Stimulated activated effector memory CD8-positive, alpha-beta T cell treated with anti-CD3 and anti-CD28 coated beads, Interleukin-12 subunit alpha, Interleukin-12 subunit beta, amount 100 ng/mL, for 72 hours (primary cell): ENCODE measurements at places on chromosomes 11 and 22.
A peak's percentile ranks its signal among the peaks of the same experiment; 100 is the strongest.

DNA sequence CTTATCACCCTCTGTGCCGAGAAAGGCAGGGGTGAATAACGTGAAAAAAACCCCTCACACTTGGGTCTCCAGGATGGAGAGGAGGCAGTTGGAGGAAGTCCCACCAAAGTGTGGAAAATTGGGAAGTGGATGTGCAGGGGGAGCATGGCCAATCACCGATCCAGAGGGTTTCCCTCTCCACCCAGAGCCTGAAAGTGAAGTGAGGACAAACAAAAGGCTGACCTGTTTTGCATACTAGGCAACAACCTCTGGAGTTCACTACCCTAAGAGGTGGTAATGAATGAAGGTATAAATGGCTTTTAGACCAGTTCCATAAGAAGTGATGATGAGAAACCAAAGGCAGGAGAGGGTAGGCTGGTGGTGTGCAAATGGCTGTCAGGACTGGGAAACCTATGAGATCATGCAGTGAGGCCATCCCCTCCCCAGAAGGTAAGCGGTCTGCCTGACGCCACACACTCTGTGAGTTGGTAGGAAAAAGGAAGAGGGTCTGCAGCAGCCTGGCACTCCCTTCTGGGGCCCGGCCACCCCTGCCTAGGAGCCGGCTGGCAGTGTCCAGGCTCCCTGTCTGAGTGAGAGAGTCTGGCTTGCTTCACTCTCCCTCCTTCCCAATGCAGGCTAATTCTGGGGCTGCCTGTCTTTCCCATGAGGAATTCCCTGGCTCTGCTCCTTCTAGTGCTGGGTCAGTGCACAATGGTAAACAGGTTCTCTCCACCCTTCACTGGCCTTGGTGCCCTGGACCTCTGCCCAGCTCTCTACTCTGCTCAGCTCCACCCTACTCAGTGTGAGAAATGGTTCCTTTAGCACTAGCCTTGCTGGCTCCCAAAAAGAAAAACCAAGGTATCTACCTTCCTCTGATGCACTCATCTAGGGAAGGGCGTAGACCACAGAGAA lies 15.6 kb downstream of the TBC1D10A start:
- DNase-seq, result no peak

GRCh38 chr11:1810761-1811160 lies 24.0 kb upstream of the SYT8 start:
- no peak for DNase-seq

DNA sequence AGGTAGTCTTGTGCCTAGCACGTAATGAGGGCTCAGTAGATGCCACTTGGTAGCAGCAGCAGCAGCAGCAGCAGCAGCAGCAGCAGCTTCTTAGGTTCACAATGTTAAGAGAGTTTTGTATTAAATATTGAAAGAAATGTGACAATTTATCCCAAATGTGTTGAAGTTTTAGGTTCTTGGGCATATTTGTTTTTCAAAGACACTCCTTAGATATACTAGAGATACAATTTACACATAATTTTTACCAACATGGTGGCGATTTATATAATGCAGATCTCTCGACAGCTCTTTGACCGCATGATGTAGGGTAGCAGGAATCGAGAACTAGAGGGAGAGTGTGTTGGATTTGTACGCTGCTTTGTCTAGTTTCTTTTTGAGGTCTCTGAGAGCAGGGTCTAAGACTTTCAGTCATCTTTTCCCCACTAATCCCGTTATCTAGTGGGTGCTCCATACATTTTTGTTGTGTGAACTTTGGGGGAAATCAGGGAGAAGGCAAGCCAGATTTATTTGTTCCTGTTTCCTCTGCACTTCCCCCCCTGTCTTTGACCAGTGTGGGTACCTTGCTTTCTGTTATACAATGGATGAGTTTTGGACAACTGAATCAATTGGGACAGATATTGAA lies 1.4 kb downstream of the FDX1 start:
- no peak for DNase-seq

GRCh38 chr11:60970890-60971289 lies 590 bp upstream of the CD6 start:
- no peak for DNase-seq

DNA sequence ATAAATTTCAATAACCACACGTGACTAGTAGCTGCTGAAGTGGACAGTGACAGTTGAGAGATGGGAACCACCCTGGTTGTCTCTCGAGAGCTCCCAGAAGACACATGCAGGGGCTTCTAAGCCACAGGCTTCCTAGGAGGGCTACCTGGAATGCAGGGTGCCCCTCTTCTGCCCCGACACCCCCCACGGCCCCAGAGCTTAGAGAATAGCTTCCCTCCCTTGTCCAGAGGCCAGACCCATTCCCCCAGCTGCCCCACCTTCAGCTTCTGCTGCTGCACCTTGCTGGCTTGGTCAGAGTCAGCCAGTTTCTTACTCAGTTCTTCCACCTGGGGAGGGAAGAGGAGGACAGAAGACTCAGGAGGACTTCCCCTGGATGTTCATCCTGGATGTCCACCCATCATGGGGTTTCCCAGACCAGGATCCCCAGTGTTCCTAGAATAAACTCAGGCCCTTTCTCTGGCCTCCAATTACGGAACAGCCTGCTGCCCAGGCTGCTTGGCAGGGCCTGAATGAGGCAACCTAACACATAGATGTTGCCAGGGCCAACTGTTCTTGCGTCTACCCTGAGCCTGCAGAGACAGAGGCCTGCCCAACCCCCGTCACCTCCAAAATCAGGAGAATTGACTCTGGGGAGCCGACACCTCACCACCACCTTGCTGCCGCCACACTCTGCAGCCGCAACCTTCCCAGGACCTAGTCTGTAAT lies 12.0 kb downstream of the IL18BP start:
- DNase-seq, result no peak

- no peak for DNase-seq
These were observed 13.7 kb downstream of the EHD1 start for GRCh38 chr11:64864473-64865285.

DNA sequence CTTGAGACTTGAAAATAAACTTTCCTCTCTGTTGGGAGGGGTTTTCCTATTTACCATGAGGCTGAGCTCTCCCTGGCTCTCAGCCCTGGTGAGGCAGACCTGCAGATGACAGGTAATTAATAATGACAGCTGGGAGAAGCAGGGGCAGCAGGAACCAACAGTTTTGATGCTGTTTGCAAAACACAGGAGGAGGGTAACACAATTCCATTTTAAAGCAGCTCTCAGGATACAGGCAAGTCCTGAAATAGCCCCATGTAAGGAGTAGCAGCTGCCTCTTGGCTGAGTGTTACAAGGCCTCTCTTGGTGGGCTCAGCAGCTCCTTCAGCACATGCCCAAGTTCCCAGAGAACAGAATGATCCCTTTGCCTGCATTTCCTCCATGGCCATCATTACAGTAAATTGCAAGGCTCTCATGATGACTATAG lies 13.3 kb downstream of the PARVA start:
- no peak for DNase-seq

- no peak for DNase-seq
These were observed 107.2 kb downstream of the RCN1 start for GRCh38 chr11:32198053-32198452.

DNA sequence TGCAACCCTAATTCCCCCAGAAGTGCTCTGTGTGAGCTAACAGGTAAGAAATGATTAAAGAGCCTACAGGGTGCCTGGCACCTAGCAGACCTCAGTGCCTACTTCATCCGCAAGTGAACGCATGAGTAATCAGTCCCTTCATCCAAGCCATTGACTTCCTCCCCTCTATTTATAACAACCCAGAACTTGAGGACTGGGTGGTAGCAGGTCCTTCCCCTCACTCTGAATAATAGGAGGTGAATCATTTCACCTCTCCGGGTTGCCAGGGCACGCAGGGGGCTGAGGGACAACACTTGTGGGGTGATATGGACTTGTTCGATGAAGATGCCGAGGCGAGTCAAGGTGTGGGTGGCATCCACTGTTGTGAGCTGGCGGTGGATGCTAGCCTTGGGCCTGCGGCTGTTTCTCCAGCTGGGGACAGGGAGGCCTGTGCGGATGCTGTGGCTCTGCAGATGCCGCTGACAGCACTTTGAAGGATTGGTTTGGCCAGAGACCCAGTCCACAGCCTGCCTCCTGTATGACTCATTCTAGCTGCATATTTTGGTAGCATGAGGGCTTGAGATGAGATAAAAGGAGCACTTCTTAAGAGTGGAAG lies 11.7 kb upstream of the SORL1-AS1 start:
- DNase-seq, result peak; percentile 85

DNA sequence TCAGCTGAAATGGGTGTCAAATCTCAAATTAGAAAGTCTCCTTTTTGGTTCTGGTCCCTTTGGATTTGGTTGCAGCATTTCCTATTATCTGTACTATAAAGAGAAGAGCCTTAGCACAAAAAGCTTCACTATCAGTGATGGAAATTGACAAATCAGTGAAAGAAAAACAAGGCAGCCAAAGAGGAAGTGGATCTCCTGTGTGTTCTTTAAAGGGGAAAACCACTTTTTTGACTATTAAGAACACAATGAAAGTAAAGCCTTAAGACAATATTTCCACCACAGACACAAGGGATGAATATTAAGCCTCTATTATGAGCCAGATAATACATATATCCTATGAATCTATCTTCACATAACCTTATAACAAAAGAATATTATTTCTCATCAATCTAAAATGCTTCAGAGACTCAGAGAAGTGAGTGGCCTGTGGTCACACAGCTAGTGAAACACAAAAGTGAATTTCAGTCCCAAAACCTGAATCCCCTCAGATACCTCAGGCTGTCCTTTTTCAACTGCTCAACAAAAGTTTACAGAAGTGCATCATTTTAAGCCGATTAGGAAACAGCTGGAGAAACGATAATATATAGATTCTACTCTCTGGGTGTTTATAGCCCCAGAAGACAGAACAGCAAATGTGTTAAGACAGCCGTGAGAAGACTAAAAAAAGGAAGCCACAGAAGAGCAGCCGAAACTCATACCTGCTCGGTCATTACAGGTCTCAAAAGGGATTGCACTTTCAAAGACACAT lies 24.4 kb upstream of the FSHB start:
- no peak for DNase-seq

- DNase-seq, result no peak
These were observed 42.5 kb downstream of the CD82 start for GRCh38 chr11:44607987-44608386.

GRCh38 chr11:118623269-118623655 lies 15.8 kb downstream of the PHLDB1 start:
- no peak for DNase-seq
